ENCODE measurements at places on chromosomes 7 and 10.

DNA sequence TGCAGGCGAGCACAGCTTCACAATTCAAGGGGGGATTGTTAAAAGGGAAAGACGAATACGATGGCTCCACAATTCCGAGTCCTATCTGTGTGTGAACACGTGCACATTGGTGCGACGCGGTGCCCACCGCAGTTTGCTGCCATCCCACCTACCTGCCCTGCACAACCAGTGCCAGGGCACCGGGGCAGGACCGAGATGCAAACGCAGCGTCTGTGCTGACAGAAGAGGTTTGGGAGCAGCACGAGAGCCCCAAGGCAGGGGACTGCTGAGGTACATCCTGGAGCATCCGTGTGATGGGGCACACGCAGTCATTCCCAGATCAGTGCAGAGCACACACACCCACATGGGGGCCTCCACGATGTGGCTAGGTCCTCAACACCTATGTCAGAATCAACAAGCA, 221.3 kb downstream of the DNAJB6 start:
- DNase-seq, result no peak

DNA sequence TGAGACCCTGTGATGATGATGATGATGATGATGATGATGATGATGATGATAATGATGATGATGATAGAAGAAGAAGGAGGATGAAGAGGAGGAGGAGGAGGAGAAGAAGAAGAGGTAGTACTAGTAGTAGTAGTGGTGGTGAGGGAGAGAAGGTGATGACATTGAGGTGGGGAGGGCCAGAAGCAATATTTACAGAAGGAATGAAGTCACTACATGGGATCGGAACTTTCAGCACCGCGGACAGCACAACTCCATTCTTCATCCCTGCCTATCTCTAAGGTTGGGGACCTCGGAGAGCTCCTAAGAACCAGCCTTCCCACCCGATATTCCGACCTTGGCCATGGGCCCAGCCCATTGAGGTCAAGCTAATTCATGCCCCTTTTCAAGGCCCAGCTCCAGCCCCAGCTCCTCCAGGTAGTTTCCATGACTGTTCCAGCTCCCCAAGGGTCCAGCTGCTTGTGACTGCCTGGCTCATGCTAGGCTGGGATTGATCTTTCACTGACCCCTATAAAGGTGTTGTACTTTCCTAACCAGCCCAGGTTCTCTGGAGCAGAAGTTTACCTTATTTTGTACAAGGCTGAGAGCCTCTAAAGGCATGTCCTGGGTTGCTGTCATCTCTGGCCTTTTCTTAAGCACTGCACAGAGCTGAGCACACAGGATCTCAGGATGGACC, 10.3 kb downstream of the CRHR2 start:
- no peak for DNase-seq

DNA sequence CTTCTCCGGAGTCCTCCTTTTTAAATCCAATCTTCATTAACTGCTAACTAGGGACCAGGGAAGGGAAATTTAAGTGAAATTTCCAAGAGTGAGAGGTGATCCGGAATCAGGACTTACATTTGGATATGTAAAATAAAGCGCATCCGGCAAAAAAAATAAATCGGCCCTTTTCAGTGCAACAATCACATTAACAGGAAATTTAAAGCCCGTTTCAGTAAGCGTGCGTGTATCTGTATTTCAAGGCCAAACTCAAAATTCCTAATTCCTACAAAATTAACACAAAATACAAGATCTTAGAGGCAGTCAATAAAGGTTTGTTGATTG, 771 bp downstream of the DNAJC9 start:
- no peak for DNase-seq

GRCh38 chr7:8594115-8594514, 160.7 kb downstream of the NXPH1 start:
- DNase-seq, result no peak

DNA sequence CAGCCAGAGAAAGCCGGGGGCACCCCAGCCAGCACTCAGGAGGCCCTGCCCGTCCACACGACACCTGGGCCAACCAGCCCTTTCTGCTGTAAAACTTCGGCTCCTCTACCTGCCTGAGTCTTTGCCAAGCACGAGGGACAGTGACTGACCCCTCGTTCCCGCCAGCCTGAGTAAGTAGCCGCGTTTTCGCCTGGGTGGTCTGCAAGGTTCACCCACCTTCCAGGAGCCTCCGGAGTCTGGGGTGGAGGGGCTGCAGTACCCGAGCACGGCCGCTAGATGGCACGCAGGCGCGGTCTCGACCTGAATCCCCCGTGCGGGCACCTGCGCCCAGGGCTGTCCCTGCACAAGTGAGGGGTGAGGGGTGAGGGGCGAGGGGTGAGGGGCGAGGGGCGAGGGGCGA, 192.7 kb downstream of the PTPRN2 start:
- DNase-seq, result no peak

GRCh38 chr7:132133501-132133900, 442.8 kb downstream of the PLXNA4 start:
- DNase-seq, result no peak

GRCh38 chr10:87761153-87761552, 56.9 kb downstream of the ATAD1 start:
- DNase-seq, result no peak

- no peak for DNase-seq
These were observed 169.9 kb upstream of the ASAH2 start for GRCh38 chr10:50421026-50421719.

DNA sequence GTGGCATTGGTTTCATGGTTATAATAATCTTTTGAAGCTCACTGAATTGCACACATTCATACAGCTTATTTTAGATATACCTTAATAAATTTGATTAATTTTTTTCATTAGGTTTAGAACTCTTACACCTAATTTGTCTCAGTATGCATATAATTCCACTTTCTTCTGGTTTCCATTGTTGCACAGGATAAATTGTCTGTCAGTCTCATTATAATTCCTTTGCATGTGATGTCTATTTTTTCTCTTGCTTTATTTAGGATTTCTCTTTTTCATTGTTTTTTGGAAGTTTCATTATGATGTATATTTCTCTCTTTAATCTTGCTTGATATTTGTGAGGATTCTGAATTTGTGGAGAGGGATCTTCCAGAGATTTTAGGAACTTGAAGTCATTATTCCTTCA, 84.7 kb downstream of the ARL5B start:
- DNase-seq, result no peak

DNA sequence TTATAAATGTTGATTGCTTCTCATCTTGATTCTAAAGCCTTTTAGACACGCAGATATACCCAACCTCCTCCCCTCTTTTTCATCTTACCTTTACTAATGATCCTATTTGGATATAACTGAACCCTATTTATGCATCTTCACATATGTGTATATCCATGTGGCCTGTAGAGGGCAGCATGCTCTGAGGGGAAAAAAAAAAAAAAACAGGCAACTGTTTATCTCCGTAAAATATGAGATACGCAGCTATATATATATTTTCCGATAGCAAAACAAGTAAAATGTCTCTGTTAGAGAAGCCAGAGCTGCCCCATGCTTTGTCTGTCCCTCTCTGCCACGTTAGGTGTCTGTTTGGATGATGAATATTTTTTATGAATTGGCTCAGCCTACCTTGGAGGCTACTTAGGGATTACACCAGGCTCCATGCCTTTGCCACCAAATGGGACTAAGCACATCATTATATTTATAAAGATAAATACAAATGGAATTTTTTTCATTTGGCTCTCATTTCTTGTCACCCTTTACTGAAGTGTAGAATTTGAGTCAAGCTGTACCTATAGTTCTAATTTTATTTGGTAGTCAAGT, 174.8 kb upstream of the FZD1 start:
- DNase-seq, result no peak

DNA sequence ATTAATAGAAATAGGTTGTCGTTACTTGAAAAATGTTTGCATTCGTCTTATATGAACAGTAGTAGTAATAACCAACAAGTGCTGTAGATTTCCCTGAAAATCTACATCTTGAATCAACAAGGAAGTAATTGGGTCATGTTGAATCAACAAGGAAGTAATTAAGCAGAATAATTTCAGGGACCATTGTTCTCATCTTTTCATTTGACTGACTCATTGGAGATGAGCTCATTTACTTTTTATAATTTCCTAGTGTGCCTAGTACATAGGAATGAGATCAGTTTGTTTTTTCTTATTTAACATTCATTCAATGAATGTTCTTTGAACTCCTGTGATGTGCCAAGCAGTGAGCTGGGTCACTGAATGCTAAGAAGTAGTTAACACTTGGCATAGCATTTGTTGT, 8.2 kb downstream of the CLDN12 start:
- DNase-seq, result no peak

GRCh38 chr7:1151156-1151555, 8.8 kb downstream of the ZFAND2A start:
- DNase-seq, result no peak

DNA sequence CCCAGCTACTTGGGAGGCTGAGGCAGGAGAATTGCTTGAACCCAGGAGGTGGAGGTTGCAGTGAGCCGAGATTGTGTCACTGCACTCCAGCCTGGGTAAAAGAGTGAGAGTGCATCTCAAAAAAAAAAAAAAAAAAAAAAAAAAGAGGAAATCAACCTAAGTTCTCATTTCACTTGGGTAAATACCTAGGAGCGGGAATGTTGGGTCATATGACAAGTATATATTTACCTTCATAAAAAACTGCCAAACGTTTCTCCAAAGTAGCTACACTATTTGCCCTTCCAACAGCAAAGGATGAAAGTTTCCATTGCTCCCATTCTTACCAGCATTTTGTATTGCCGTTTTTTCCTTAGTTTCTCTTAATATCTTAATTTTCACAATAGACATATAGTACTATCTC, 9.8 kb downstream of the P4HA1 start:
- DNase-seq, result no peak

GRCh38 chr7:99448855-99449254, 10.1 kb downstream of the CPSF4 start:
- no peak for DNase-seq

DNA sequence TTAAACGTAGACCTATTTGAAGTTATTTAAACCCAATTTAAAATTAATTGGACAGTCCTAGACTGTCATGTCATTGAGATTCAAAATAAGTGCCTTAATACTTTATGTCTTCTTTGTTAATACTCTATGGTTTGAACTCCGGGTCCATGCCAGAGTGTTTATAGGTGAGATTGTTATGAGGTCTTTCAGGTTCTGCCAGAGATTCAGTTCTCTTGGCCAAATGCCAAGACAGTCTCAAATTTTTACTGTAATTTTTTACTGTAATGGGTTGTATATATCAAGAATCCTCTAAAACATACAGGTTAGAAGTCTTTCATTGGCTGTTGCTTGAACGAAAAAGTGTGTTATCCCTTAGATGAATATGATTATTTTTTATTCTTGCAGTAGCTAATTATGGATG, 3.9 kb downstream of the ADD3 start:
- DNase-seq, result no peak

DNA sequence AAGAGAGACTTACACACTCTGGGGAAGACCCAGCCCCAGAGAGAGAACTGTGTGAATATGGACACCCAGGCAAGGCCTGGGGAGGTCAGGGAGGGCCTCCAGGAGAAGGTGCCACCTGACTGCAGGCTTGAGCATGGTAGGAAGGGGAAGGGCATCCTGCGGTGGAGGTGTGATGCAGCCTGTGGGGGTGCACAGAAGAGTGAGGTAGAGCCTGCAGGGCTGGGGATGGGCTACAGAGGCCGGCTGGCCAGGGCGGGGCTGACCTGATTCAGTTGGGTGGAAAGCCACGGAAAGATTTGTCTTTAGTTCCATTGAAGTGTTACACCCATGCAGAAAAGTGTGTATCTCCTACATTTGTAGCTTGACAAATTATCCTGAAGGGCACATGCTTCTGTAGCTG, 47.6 kb downstream of the ZMIZ1 start:
- DNase-seq, result no peak

- no peak for DNase-seq
These were observed 43.5 kb upstream of the LEP start for GRCh38 chr7:128197589-128197988.

GRCh38 chr10:94155722-94156271, 162.1 kb downstream of the PLCE1 start:
- no peak for DNase-seq

DNA sequence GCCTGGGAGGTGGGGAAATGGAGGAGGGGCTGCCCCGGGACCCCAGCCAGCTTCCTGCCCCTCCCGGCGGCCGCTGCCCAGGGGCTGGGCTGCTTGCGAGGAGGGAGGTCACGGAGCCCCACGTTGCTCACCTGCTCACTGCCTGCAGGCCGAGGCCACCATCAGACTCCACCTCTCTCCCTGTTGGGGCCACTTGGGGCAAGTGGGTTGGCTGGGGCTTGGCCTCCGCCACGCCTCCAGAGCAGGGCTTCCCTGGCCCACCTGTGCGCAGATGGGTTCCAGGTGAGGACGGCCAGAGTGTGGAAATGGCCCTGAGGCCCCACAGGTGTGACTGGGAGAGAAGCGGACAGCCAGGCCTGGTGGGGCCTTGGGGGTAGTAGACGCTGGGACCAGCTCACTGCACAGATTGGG, 82.8 kb upstream of the DIP2C start:
- DNase-seq, result no peak

GRCh38 chr7:112788778-112789343, 1.3 kb downstream of the TMEM168 start:
- no peak for DNase-seq

DNA sequence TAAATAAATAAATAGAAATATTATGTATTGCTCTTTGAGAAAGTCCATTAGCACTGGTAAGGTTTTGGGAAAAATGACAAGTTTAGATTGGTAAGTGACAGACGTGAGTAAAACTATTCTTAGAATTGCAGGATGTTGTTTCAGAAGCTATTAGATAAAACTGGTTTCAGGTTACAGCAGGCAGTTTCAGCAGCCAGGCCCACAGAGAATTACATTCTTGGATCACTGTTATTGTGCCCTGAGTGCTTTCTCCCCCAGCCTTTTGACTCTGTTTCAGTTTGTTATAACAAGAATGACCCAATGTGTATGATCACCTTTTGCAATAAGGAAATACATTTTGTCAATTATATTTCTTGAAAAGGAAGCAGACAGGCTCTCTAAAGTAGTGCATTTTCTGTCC, 86.5 kb downstream of the DKK1 start:
- no peak for DNase-seq

- no peak for DNase-seq
These were observed 15.4 kb downstream of the TSPAN15 start for GRCh38 chr10:69466689-69467088.

- DNase-seq, result no peak
These were observed 38.4 kb upstream of the PLXNA4 start for GRCh38 chr7:132614428-132615318.

- DNase-seq, result no peak
These were observed 391.4 kb upstream of the AKR1E2 start for GRCh38 chr10:4434516-4435071.

- DNase-seq, result no peak
These were observed 30.1 kb downstream of the TSPAN14 start for GRCh38 chr10:80484243-80484642.

DNA sequence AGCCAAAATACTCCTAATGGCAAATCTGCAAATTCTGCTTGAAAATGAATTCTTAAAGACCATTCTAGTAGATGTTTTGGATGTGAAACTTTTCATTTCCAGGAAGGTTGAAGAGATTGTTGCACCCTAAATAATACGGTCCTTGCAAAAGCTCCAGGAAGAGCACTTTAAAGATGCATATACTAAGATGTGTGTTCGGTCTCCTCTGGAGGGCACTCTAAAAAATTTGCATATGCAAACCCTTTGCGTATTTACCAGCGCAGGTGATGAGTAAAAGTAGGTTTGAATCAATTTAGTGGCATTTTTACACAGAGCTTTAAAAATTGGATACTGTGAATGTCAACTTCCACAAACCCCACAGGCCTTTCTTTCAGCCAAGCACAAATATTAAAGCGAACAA, 378.1 kb upstream of the SORCS1 start:
- DNase-seq, result no peak
